ENCODE measurements at places on chromosomes 5 and 9. TPM values are rescaled to one million over a fixed set of nuclear protein-coding genes. Genes with fewer than 3 reads are reported as not detected.
A peak's percentile ranks its signal among the peaks of the same experiment; 100 is the strongest.

MEGF10 gene
- 0.60 TPM for total RNA-seq

GRCh38 chr5:98774192-98775033 is 950 bp downstream of the RGMB start:
- DNase-seq = peak; percentile 73

FGD3 gene
- not detected for total RNA-seq

- DNase-seq = peak; percentile 84
Measured at GRCh38 chr5:67196537-67197059, at the start of gene CD180. Gene CD180 (minus strand): TSS chr5:67196799. CDS start chr5:67196641, 158 bp downstream.

PPP1R26 gene
- 9.7 TPM for total RNA-seq

GRCh38 chr9:76921165-76921564 is 15.3 kb upstream of the PRUNE2 start:
- DNase-seq = no peak

GABRA1 gene
- total RNA-seq = not detected
